Sigmoid colon (tissue), 7 donors: ENCODE measurements at places on chromosomes 12 and 14. TPM values are rescaled to one million over a fixed set of nuclear protein-coding genes. Genes with fewer than 3 reads are reported as not detected.

DNA sequence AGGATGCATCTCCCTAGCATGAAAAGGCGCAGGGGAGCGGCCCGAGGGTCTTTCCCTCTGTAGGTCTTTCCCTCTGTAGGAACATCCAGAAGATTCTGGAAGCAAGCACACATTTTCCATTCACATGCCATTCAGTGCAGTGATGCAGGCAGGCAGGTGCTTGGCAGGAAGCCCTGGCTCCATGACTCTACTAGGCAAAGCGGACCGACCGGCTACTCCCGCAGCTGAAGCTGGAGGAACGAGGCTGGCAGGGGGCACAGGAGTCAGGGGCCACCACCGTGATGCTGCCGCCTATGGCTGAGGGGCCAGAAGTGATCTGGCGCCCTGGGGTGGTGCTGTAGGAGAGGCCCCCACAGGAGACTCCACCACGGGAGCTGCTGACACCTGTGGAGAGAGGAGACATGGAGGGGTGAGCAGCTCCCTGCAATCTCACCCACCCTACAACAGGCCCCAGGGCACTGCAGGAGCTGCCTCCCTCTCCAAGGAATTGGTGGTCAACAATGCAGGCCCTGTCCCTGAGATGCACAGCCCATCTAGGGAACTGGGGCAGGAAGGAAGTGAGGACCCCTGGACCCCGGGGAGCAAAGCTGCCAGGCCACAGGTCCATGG is 6.5 kb downstream of the KRT85 start:
- peak; percentile 40 for DNase-seq

The TAS2R10 gene
- total RNA-seq = not detected

GRCh38 chr12:119176267-119177055 is 2.3 kb upstream of the HSPB8 start:
- peak; percentile 99 for DNase-seq

DNA sequence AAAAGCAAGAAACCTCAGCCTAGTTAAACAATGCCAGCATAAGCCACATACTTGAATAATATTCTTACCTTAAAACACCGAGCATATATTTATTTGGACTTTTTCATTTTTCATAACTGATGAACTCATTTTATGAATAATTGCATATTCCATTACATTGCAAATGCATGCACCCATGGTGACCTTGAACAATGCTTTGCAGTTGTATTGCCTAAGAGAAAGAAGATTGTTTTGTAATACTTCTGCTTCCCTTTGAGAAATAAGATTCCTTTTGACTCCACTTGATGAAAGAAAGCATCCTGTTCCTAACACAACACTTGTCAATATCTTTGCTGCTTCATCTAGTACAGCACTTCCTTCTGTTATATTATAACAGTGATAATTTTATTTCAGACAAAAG is 1182.2 kb downstream of the FLRT2 start:
- no peak for DNase-seq

- DNase-seq = no peak
These were observed 42.8 kb downstream of the TSPAN9 start for GRCh38 chr12:3119756-3120601.

The NPFF gene
- total RNA-seq = not detected

GRCh38 chr12:121678716-121679300 is 9.4 kb upstream of the MORN3 start:
- DNase-seq = no peak

The GTF2A1 gene
- total RNA-seq = 20.2 TPM

DNA sequence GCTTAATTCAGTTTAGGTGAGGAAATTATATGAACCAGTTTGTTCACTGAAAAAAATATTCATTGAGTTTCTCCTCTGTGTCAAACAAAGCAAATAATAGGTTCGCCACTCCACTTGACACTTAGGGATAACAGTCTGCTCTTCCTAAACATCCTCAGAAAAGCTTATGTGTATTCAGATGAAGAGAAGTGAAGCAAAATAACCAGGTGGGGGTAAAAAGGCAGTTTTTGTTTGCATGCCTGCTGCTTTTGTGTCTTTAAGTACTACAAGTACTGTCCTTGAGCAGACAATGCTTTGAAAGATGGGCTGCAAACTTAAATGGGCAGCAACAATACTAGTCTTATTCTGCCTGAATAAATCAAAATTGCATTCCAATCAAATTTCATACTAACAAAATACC is 910.7 kb upstream of the MDGA2 start:
- DNase-seq = no peak

DNA sequence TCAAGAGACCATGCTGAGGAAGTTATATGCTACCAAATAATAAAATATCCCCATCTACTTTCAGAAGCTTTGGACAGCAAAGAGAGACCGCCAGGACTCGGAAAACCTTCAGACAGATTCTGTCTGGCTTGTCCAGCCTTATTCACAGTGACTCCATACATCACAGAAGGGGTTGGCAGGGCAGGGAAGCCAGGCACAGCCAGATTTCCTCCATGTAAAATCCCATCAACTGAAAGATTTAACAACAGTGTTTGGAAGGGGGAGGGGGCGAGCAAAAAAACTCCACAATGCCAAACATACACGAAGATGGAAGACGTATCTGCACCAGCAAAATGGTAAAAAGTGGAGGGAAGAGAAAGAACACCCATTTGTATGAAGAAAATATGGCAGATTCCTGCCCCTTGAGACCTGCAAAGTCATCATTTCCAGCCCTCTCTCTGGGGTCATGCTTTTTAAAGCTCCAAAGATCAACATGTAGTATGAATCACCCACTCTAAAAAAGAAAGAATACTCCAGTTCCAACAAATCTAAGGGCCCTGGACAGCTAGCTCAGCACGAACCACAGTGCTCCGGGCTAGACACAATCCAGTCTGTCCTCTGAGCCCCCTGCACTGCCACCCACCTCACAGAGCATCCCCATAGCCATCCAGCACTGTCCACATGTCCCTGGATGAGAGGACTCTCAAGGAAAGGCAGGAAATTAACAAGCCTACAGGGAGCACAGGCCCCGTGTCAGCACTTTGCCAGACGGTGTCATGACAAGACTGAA is 116.4 kb downstream of the DICER1 start:
- DNase-seq = peak; percentile 40

DNA sequence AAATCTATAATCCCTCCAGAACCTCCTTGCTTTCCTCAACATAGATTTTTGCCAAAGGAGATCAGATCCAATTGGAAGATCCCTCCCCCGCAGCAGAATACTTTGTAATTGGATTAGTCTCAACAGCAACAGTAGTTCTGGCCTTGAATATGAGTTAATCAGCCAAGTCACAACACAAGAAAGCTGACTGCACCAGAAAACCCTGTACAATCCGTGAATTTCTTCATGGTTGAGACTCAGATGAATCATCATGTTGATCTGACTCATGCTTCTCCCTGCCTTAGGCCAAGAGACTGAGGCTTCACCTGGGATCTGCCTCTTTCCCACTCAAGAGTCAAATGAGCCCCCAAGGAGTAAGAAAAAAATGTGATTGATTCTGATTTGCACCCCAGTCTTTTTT is 3.0 kb upstream of the METTL17 start:
- DNase-seq = no peak

The POTEM gene
- total RNA-seq = not detected

DNA sequence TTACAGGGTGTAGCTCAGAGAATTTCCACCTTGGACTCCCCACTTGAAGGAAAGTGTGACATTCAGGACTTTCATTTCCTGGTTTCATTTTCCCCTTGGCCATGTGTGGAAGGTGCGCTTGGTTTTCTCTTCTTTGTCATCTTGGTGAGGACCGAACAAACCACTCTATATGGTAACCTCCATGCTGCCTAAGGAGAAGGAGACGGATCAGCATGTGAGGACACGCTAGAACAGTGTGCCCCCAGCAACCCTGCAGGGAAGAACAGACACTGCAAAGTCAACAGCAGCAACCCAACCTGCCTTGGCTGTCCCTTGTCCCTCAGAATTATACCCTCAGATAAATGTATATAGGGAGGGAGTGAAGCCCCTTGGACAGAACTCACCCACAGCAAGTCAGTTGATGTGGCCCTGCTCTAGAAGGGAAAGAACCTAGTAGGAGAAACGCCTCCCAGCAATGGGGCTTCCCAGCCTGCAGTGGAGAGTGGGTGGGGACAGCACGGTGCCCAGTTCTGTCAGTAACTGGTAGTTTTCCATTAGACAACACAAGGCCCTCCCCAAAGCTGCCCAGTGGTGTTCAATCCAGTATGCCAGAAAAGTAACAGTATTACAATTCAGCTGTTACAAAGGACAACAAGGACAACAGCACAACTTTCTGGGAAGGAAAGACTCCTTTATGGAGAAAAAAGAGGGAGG is 18.9 kb upstream of the COCH start:
- DNase-seq = no peak

The SCNN1A gene
- 1.1 TPM for total RNA-seq

GRCh38 chr12:96590970-96591369 is 101.6 kb downstream of the CFAP54 start:
- no peak for DNase-seq

DNA sequence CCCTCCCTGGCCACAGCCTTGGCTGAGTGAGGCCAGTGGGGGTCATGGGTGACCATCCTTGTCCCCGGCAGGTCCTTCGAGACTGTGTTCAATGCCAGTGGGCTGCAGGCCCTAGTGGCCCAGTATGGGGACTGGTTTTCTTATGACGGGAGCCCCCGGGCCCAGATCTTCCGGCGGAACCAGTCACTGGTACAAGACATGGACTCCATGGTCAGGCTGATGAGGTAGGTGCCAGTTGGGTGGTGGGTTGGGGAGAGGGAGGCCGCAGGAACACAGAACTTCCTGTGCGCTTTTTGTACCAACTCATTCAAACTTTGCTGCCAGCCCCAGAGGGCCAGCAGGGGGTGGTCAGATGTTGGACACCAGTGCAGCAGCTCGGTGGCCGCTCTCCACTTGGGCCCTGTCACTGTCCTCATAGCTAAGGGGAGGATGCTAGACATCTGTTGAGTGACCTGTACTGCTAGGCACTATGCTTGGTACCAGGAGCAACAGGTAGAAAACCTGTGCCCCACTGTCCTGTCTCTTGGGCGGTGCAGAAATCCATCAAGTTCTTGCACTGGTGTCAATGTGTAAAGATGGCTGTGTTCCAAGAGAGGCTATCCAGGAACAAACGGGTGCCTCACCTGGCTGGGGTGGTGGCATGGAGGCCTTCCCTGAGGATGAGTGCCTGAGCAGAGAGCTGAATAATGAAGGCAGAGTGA is 16.7 kb downstream of the SDS start:
- DNase-seq = no peak

The SOAT2 gene
- total RNA-seq = not detected

DNA sequence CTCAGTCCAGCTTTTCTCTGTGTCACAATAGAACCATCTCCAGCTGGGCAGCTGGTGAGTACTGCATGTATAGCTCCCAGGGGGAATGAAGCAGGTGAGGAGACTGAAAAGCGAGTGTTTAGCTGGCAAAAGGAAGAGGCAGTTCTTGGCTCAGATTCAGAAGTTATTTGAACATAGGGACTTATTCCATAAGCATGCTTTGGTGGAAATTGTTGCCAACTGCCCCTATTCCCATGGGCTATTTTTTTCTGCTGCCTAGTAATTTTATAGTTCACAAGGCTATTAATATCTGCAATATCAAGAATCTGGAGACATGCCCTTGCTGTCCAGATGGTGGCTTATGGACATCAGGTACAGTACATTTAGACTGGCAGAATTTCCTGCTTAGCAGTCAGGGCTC is 1112.7 kb downstream of the LRFN5 start:
- DNase-seq = no peak

The P2RX7 gene
- total RNA-seq = 3.9 TPM

- no peak for DNase-seq
These were observed 20.3 kb downstream of the FIGNL2 start for GRCh38 chr12:51827925-51828818.

DNA sequence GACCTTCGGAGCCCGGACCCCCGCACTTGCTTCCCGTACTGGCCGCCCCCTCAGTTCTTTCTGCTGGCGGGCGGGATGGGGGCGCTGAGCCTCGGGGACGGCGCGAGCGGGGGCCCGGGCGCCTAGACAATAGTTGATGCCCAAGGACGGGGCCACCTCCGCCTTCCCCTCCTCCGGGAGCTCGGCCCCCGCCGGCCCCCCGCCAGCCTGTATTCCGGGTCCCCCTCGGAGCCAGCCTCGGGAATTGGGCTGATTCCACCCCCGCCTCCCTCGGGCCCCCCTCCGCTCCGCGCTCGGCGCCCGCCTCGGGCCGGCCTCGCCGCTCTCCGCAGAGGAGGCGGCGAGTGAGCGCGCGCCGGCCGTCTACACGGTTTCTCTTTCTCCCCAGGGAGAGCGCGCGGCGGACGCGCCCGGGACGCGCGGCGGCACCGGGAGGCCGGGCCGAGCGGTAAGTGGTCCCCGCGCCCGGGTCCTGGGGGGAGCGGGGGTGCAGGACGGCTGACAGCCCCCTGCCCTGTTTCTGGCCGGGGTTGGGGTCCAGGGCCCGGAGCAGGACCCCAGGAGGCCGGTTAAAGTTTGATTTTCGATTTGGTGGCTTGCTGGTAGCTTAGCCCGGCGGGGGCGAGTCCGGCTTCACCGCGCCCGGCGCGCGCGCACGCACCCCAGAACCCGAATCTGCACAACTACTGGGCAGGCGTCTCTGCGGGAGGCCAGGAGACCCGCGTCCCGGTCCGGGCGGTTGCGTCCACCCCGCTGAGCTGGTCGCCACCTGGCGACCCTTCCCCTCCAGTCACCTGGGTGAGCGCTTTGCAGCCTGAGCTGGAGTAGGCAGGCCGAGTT is 413.7 kb downstream of the PCNX1 start:
- peak; percentile 78 for DNase-seq

DNA sequence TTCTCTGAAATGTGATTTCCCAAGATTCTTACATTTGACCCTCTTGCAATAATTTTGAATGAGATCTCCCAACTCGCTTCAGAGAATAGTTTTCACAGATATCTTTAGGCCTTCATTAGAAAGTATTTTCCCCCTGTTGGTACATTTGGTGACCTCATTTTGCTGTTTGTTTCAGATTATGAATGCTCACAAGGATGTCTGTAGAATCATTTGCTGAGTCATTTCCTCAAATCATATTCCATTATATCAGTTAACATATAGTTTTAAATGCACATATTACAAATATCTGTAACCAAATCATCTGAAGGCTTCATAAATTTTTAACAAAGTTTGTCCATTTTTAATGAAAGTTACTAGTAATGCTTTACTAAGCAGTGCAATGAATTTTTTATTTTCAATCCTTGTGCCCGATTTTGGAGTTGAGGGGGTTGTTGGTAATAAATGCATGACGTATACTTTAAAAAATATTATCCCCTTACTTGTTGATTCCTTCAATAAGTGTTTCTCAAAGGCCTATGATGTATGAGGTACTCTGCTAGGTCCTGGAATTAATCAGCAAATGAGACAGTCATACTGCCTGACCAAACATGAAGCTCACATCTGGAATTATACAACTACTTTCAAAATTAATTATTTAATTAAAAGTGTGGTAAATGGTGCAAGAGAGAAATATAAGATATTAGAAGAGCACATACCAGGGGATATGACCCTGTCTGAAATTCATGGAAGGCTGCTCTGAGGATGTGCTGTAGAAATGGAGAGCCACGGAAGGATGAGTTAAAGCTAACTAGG is 126.9 kb upstream of the RAP1B start:
- DNase-seq = no peak

The OAS2 gene
- total RNA-seq = 3.0 TPM

GRCh38 chr12:90299121-90299520 is 590.5 kb upstream of the ATP2B1 start:
- DNase-seq = no peak
